HL-60 (cell line): ENCODE measurements at places on chromosomes 5 and 9.

GRCh38 chr5:109682383-109682782 is 7.3 kb upstream of the MAN2A1 start:
- DNase-seq, result no peak

DNA sequence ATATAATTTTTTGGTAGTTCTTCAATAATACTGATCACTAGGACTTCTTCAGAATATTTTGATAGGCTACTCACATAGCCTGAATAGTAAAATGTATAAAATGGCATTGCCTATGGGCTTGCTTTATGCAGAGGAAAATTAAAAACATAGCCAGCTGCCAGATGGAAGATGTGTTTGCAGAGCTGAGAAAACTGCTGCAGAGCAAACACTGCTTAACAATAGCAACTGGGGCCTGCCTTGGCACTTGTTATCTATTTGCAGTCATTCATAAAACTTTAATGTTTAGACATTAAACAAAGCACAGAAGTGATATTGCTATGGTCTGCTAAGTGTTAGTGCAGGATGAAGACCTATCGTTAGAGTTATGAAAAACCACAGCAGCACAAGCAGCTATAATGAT is 151.5 kb upstream of the SMC2 start:
- no peak for DNase-seq

DNA sequence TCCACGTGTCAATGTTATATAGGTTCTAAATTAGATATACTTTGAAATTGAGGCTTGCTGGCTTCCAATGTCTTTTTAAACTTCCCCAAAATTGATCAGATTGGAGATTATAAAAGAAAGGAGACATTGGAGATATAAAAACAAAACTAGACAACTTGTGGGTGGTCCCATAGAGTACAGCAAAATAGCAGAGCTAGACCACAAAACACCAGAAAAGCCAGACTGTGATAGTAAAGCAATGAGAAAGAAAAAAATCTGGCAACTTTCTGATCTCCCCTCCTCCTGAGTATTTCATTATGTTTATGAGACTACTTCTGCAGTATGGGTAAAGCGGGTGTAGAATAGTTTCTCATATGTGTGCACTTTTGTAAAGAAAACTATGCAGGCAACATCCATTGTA is 713.8 kb upstream of the MEF2C start:
- DNase-seq, result no peak

- DNase-seq, result no peak
These were observed 90.1 kb upstream of the TBCA start for GRCh38 chr5:77866198-77866597.

DNA sequence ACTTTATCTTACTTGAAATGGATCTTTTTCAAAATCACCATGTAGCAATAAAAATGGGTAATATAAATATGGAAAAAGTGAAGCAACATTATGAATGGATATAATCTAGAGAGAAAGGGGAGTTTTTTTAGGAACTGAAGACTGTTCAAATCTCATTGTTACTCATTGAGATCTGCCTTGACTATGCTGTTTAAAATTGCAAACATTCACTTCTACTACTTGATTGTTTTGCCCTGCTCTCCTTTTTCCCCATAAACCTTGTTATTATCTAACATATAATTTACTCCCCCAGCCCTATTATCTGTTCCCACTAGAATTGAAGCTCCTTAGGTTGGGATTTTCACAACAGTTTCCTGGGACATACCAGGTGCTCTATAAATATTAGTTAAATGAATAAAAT is 22.0 kb downstream of the PAM start:
- no peak for DNase-seq
